Activated T-cell treated with anti-CD3 and anti-CD28 coated beads, Interleukin-2, amount 50 U/mL, for 4 hours (primary cell): ENCODE measurements at places on chromosomes 7 and 10. TPM values are rescaled to one million over a fixed set of nuclear protein-coding genes. Genes with fewer than 3 reads are reported as not detected.

Gene HABP2
- total RNA-seq: 0.08 TPM

Gene TUBB8
- not detected for total RNA-seq

Gene FAM25G
- total RNA-seq: not detected

Gene MINDY4
- 2.1 TPM for total RNA-seq

Gene CTBP2
- total RNA-seq: 1.3 TPM
